ENCODE measurements at places on chromosomes 11 and 22.

GRCh38 chr11:101428918-101429317, 154.9 kb downstream of the TRPC6 start:
- no peak for DNase-seq

GRCh38 chr11:132312161-132312560, 941.7 kb downstream of the NTM start:
- DNase-seq = no peak

GRCh38 chr11:626475-627307, at the start of gene SCT:
Gene SCT, minus strand, starts transcription at chr11:627181. Its CDS starts 38 bp downstream, at chr11:627143.
- DNase-seq = no peak

DNA sequence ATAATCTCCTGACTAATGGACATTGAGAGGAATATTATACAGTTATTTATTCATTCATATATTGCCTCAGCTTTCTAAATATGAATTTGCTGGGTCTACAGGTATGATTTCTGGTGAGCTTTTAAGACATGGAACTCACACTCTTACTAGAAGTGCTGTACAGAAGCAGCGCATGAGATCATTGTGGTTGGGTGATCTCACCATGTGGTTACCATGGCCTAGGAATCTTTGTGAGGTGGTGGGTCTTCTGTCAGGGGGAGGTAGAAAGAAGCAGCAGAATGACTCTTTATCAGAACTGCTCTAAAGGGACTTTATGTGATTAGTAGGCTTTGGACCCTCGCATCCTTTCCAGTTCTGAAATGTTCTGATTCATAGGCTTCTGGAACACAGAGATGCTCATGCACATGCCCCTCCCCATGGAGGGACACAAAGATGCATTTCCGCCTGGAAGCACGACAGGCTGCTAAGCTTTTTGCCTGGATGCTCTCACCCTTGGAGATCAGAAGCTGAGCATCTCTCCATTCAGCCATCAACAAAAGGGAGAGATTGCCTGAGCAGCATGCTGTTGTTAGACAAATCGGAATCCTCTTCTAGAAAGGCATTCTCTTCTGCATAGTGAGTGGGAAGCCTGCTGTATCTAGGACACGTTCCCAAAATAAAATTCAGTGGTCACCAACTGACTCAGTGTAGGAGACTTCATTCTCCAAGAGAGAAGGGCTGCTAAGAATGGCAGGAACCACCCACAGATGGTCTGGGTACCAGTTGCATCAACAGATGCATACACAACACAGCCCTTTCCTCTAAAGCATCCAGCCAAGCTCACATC, 51.3 kb downstream of the KIRREL3 start:
- no peak for DNase-seq

GRCh38 chr11:132626446-132626845, 905.9 kb downstream of the OPCML start:
- DNase-seq = no peak

GRCh38 chr11:60786811-60787567, 1.9 kb downstream of the MS4A10 start:
- no peak for DNase-seq

GRCh38 chr22:41816241-41816640, 15.8 kb downstream of the CCDC134 start:
- DNase-seq = no peak

DNA sequence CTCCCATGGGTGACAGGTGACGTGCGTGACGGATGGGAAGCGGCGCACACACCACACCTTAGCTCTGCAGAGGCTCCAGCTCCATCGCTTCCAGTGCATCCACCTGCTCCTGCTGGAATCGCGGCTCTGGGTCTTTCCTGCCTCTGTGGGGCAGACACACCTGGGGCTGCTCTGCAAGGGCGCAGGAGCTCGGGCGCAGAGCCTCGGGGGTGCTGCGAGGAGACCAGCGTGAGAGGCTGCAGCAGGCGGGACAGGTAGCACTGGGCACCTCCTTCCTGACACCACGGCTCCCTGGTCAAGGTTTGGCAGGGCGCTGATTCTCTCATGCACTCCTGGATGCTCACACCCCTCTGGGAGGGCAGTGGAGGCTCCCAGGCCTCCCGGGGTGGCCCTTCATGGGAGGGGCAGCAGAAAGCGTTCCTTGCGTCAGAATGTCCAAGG, 1494.3 kb downstream of the BRD1 start:
- no peak for DNase-seq

DNA sequence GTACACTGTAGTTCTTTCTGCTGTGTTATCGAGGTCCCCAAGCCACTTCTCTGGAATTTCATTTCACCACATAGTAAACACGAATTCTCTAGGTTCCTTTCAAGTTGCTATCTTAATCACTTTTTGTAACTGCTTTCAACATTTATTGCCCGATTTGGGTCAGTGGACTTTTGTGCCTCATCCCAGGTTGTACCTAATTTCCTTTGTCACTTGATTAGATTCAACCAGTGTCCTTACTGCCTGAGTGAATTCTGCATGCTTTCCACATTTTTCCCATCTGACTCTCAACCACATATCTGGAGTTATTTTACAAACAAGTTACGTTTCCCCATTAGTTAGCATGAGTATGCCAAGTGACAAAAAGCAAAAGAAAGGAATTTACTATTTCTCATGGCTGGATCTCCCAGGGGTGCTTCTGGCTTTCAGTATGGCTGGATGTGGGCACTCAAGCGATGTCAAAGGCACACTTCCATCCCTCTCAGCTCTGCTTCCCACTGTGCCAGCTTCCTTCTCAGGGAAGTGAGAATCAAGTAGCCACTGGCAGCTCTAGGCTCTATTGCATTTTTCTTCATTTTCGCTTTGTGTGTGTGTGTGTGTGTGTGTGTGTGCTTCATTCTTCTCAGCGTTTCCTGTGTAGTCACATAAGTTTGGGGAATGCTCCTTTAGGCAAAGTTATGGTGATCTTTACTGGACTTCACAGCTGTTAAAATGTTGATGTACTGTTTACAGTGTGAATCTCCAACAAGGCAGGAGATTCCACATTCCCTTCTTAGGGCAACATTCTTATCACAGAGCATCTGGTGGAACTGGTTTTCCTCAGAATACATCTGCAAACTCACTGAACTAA, 128.9 kb downstream of the DBX1 start:
- DNase-seq = no peak

DNA sequence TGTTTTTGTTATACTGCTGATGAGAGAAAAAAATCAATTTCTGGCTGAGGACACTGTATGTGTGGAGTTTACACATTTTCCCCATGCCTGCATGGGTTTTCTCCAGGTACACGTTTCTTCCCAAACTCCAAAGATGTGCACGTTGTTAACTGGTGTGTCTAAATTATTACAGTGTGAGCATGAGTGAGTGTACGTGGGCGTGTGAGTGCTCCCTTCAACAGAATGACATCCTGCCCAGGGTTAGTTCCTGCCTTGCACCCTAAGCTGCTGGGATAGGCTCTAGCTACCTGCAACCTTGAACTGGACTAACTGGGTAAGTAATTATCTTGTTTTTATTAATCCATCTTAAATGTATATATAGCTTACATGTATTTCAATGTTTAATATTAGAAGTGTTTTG, 5.5 kb downstream of the NPAT start:
- DNase-seq = no peak

DNA sequence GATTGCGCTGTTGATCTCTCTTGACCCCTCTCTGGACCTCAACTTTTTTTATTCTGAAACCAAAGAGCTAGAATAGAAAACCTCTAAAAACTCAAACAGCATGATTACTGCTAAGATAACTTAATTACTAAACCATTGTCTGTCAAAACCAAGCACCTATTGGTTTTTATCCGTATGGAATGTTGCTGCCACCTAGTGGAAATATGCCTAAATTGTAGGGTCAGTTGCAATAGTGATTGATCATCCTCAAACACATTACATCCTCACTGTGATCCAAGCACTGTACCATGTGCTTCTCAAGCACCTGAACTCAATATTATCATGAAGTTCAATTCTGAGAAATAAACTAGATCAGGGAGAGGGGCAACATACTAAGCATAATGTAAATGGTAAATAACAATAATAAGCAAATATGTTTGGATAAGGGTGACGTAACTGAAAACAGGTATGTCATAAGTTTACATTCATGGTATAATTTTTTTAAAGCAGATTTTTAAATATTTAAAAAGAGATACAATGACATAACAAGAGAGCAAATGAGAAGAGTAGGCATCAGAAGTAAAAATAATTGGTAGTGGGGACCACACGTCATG, 3.8 kb upstream of the OR5A2 start:
- DNase-seq = peak; percentile 23

GRCh38 chr22:44729391-44730021, 22.9 kb upstream of the ARHGAP8 start:
- no peak for DNase-seq

DNA sequence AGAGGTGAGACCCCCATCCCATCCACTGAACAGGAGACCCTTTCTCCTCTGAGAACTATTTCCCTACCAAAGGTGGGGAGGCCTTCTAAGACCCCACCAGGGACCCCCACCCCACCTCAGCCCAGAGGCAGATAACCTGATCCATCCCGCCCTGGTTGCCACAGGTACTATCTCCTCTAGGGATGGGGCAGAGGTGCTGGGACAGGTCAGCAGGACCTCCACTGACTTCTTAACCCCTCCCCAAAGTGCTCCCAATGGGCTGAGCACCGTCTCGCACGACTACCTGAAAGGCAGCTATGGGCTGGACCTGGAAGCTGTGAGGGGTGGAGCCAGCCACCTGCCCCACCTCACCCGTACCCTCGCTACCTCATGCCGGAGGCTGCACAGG, 4.3 kb downstream of the INPPL1 start:
- DNase-seq = peak; percentile 57

GRCh38 chr22:22921575-22921974, 34.0 kb downstream of the IGLL5 start:
- no peak for DNase-seq

DNA sequence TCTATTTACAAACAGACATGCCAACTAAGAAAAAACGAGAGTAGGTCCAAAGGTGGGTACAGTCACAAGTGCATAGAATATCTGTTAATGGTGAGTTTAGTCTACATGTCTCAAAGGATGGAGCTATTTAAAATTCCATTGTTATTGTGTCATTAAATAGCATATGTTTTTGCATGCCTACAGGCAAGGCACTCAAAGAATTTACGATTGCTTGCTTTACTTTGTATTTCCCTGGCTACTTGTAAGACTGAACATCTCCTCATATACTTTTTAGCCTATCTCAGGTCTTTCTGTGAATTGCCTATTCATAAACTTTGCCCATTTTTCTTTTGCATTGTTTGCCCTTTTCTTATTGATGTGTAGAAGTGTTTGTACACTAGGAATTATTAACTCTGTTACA, 39.7 kb downstream of the DEUP1 start:
- no peak for DNase-seq

DNA sequence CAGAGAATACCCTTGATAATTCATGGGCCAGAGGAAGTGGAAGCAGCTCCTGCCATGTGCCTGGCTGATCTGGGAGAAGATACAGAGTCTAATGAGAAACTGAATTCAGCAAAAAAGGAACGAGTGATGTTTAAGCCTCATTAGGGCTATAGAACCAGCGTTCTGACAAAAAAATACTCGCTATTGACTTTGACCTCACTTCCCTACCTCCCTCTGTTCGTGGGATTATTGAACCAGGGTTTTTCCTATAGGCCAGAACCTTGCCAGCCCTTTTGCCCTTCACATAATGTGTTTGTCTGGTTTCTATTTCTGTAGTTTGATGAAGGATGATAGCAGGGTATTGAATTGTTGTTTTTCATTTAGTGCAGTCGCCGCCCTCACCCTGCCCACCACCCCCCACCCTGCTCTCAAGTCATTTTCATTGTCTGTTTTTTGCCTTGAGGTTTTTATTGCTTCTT, 7.6 kb upstream of the RBFOX2 start:
- no peak for DNase-seq

DNA sequence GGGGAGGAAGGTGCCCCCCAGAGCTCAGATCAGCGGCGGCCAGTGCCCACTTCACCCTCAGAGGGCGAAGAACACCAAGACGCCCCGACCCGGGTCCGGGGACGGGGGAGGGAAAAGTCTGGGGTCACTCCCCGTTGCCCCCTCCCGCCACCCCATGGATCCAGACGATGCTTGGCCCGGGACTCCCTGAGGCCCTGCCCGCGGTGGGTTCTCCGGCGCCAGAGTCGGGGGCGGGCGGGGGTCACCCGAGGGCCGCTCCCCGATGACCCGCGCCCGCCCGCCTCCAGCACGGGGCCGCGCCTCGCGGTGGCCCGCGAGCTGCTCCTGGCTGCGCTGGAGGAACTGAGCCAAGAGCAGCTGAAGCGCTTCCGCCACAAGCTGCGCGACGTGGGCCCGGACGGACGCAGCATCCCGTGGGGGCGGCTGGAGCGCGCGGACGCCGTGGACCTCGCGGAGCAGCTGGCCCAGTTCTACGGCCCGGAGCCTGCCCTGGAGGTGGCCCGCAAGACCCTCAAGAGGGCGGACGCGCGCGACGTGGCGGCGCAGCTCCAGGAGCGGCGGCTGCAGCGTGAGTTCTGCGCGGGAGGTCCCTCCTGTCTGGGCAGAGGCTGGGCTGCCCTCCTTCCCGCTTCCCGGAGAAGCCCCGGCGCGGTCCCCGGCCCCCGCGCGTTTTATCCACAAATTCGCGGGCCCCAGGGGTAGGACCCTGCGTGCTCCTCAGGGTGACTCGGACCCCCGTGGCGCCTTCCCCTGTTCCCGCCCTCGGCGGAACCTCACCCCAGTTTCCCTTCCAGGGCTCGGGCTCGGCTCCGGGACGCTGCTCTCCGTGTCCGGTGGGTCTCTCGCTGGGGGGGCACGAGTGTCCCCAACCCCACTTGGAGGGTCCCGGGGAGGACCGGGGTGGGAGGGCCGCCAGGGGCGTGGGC, 1.1 kb downstream of the NLRP6 start:
- no peak for DNase-seq

DNA sequence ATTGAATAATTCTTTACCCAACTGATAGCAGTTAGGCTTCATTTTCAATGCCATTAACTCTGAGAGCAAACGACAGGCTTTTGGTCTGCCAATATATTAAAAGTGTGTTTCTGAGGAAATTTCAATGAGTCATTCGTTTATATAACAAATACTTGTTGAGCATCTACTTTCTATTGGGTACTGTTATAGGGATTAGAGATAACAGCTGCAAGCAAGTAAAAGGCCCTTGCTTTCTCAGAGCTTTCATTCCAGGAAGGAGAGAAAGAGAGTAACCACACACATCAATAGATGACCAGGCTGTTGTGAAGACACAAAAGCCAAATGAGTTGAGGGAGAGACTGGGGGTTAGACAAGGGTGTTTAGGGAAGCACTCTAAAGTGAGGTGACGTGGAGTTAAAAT, 35.7 kb downstream of the CD44 start:
- no peak for DNase-seq

- DNase-seq = no peak
Measured at GRCh38 chr11:34327804-34328631, 29.8 kb downstream of the ABTB2 start.

GRCh38 chr11:84673753-84674152, 953.4 kb downstream of the DLG2 start:
- DNase-seq = no peak

- no peak for DNase-seq
Measured at GRCh38 chr22:50473855-50474671, 772 bp downstream of the SBF1 start.
